Activated CD4-positive, alpha-beta T cell treated with anti-CD3 and anti-CD28 coated beads, Interleukin-2, Interleukin-4, amounts not matched to agents 100 ng/mL and 50 ng/mL, durations not matched to agents 16 hours and 8 hours (primary cell): ENCODE measurements at places on chromosomes 4 and X.

DNA sequence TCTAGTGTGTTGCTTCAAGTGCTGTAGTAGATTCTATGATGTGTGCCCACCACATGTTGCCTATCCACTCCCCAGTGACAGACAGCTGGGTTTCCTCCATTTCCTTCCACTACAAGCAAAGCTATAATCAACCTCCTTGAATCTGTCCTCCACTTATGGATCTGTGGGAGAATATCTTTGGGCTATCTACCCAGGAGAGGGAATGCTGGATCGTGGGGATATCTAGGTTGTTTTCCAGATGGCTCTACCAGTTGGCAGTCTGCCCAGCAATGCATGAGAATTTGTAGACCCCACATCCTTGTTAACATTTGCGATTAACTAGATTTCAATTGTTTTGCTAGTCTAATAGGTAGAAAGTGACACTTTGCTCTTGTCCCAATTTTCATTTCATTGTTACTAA lies 10.3 kb downstream of the NMU start:
- no peak for DNase-seq

GRCh38 chr4:85774489-85774888 lies 299.5 kb downstream of the ARHGAP24 start:
- DNase-seq = no peak

DNA sequence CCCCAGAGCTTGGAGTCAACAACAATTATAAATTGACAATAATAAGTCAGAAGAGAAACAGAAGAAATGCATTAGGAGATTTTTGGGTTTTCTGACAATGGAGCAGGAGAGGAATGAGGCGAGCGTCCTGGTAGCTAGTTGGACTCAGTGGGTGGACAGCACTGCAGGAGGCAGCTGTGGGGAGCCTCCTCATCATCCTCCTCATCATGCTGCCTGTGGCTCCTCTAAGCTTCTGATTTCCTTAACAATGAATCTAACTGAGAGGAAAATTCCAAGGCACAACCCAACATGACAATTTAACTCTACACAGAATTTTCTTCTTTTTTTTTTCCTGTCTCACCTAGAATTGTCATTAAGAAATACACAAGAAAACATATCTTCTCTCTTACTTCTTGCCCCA lies 357.1 kb upstream of the NOCT start:
- DNase-seq = no peak

DNA sequence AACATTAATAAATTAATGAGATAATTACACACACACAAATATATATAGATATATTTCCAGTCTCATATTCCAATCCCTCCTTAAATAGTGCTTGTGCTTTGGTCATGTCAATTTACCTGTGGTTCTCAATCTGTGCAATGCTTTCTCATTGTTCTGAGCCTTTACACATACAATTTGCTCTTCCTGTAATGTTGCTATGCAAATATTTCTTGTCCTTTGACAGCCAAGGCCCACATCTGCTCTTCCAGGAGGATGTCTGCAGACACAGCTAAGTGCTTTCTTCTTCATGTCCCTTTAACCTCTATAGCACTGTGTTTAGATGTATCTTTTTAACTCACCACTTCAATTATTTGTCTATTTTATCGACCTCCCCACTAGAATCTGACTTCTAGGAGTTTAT lies 67.3 kb upstream of the RAPGEF2 start:
- no peak for DNase-seq

- DNase-seq = no peak
Observed at GRCh38 chrX:35664833-35665232, 133.3 kb upstream of the MAGEB16 start.

GRCh38 chr4:121139533-121140222 lies 24.4 kb downstream of the TNIP3 start:
- DNase-seq = no peak

GRCh38 chrX:13194291-13195103 lies 125.4 kb downstream of the ATXN3L start:
- no peak for DNase-seq

GRCh38 chrX:140250391-140250790 lies 254.5 kb downstream of the SOX3 start:
- no peak for DNase-seq

DNA sequence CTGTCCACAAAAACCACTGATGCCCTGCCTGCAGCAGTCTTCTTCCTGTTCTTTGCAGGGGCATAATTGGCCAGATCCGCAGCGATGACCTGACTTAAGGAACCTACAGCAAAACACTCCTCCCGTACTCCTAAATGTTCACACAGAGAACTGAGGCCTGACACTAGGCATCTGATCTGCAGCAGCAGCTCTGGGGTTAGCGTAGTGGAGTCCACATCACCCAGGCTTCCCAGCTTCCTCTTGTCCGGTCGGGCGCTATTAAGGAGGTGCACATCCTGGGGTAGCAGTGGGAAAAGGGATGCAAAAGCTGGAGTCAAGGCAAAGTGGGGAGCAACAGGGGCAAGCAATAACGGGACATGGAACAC lies 758 bp downstream of the SCFD2 start:
- peak; percentile 16 for DNase-seq

DNA sequence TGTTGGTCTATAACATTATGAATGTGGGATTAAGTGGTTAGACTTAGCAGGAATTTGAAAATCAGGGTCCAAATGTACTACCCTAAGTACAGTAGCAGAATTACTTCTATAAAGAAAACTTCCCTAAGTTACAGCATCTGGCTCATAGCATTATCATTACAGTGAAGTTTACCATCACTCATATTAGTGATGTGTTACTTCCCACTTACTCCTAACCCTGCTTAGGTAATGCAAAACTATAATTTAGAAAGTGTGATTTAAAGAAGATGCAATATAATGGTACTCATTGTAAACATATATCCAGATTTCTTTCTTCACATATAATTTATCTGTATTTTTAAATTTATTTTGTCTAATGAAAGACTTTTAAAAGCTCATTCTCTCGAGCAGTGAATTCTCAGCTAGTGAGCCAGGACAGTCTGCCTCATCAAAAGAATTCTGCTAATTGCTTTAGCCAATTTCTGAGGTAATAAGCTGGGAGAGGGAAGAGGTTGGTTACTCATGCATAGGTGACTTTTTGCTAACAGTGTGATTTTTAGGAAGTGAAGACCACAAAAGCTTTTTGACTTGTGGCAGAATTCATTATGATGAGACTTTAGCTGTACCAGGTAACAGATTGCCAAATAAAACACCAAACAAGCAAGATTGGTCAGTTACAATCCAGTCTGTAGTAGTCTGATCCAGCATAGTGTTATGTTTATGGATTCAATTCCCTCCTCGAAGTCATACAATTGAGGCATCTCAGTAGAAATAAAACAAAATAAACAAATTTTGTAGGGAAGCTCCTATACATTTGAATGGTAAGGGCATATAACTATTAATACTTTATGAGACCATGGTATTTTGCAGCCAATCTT lies 21.0 kb downstream of the PLS3 start:
- DNase-seq = no peak

- no peak for DNase-seq
Observed at GRCh38 chr4:1137850-1138249, 24.5 kb upstream of the RNF212 start.

DNA sequence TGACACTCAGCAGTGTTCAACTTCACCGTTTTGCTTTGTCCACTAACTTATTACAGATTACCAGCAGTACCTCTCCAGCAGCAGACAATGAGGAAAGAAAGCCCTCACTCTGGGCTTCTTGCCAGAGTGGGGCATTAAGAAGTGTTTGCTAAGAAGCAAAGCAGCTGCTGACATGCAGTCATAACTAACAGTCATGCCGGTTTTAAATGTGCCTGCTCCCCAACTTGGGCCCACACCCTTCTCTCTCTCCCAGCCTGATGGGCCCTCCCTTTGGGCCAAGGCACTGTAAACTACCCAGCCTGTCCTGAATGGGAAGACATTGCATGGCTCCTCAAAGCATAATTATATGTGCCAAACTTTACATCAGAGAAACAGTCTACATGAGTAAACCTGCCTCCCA lies 54.6 kb upstream of the HHIP start:
- no peak for DNase-seq

DNA sequence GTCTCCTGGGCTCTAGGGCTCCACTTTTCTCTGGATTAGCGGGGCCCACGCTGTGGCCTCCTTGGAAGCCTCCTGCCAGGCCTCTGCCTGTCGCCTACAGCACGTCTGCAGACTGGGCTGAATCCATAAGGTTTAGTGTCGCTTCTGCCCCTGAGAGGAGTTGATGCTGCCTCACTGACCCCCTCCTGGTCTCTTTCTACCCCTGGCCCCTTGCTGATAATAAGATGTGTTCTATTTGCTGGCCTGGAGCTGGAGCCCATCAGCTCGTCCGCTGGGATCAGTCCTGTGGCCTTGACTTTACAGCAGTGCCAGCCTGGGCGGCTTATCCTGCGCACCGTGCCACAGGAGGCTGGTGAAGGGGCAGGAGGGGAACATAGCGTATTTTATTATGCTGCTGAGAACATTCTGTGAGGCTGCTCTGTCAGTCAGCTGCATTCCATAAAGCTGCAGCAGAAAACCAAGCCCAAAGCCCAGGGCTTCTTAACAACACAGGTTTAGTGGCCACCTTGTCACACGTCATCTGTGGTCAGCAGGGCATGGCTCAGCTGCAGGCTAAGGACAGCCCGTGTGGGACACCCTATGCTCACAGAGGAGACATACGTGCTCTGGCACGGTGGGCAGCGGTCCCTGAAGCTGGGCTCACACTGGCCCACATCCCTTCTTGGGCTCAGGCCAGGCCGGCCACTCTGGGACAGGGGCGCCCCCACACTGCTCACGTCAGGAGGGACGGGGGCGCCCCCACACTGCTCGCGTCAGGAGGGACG lies 29.3 kb upstream of the HGFAC start:
- DNase-seq = no peak

DNA sequence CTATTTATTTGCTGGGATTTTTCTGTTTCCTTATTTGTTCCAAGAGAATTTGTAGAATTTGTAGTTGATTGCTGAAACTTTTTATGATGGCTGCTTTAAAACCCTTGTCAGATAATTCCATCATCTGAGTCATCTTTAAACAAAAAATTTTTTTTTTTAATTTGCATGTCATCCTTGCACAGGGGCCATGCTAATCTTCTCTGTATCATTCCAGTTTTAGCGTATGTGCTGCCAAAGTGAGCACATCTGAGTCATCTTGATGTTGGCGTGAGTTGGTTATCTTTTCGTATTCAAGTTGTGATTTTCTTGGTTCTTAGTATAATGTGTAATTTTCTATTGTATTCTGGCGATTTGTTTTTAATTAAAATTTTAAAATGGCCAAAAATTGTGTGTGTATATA lies 18.7 kb upstream of the ZNF157 start:
- DNase-seq = no peak

DNA sequence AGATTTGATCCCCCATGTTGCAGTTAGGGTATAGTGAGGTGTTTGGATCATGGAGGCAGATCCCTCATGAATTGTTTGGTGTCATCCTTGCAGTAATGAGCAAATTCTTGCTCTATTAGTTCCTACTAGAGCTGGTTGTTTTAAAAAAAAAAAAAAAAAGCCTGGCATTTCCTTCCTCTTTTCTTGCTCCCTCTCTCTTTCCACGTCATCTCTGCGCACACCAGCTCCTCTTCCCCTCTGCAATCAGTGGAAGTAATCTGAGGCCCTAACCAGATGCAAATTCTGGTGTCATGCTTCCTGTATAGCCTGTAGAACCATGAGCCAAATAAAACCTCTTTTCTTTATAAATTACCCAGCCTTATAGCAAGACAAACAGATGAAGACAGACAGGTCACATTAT lies 24.5 kb downstream of the WDR17 start:
- DNase-seq = no peak

GRCh38 chr4:83617371-83618035 lies 81.6 kb downstream of the GPAT3 start:
- no peak for DNase-seq

DNA sequence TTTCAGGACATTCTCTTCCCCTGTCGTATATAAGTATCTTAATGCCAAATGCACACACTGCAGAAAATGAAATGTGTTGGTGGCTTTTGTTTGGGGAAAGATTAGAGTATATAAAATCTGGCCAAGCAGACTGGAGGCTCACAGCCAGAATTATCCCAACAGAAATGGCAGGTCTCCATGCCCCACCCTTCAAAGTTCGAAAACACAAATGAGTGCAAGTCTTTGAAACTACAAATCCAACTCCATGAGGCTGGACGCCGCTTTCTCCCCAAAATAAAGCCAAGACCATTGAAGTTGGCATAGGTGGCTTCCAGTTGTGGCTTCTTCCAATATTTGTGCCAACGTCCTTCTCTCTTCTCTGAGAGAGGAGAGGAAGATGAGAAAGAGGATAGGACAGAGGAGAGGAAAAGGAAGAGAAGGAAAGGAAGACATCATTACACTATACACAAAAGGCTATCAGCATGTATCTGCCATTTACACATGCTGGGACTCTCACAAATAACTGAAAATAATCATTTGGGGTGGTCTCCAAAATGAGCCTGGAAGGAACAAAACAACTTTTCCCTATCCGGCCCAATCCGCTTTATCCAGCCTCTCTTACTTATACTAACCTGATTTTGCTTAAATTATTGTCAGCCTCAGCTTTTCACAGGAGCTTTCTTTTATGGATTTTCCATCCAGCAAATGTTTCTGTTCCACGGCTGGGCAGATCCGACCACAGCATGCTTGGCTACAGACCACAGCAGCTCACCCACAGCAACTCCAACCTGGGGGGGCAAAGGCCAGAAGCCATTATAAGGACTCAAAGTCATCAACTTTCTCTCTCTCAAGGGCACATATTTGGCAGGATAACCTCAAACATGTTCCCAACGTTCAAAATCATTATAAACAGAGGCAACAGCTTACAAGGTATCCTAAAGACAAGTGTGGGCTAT lies 71.7 kb downstream of the APBB2 start:
- no peak for DNase-seq

DNA sequence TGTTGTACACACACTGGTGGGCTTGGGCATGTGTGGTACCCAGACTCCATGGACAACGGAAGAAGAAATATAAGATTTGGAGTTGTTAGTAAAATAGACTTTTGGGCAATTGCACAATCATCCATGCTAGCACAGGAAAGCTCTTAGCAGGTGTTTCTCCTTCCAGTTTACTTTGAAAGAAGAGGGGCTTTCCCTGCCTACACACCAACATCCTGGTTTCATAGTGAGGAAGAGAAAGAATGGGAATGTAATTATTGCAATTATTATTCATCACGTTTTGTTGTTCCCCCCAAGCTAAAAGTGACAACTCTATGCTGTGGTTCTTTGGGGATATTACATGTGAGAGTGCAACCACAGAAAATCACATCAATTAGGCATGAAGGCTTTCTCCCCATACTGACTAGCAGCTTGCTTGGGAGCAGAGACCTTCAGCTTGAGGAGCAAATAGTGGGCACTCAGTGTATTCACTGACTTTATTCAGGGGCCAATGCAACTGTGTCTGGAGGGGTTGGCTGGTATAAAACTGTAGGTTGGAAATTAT lies 57.2 kb upstream of the PUDP start:
- no peak for DNase-seq

DNA sequence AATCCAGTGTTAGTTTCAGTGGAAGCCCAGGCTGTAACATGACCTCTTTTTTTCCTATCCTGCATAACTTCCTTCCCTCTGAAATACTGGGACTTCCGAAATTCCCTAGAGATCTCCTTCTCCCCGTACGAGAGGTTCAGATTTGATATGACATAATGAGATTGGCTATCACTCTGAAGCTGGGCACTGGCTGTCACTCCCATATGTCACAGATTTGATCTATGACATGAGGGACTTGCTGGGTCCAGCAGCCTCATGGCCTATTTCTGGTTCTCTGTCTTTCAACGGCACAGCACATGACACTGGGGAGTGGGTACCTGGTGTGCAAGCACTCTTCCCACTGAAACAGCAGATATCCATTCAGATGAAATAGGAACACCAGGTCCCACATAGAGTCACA lies 36.7 kb downstream of the PF4 start:
- no peak for DNase-seq
